ENCODE measurements at places on chromosomes 6 and 20. TPM values are rescaled to one million over a fixed set of nuclear protein-coding genes. Genes with fewer than 3 reads are reported as not detected.

Gene FAM83B
- under 0.01 TPM for total RNA-seq

Gene BPIFB4
- not detected for total RNA-seq

Gene GPR6
- total RNA-seq = not detected

Gene TRIM15
- not detected for total RNA-seq

Gene WFDC12
- total RNA-seq = not detected

Gene PPP1R18
- total RNA-seq = 36.7 TPM

Gene PROKR2
- total RNA-seq = not detected

Gene MAK
- total RNA-seq = not detected

Gene PLCB4
- total RNA-seq = 2.0 TPM

Gene KIF13A
- 72.6 TPM for total RNA-seq

Gene RHAG
- total RNA-seq = not detected

Gene LRRC1
- total RNA-seq = 7.9 TPM

Gene TMC2
- 0.18 TPM for total RNA-seq

Gene GNAS
- total RNA-seq = 451 TPM

Gene DOK5
- total RNA-seq = 20.7 TPM

Gene OR2H1
- total RNA-seq = 0.14 TPM

Gene SOD2
- total RNA-seq = 2,648 TPM

Gene GSTA2
- not detected for total RNA-seq

Gene VARS2
- 9.8 TPM for total RNA-seq

Gene MTFR2
- total RNA-seq = 0.83 TPM

Gene GRIK2
- 3.5 TPM for total RNA-seq

Gene FLRT3
- total RNA-seq = 8.7 TPM

Gene FRS3
- total RNA-seq = 0.85 TPM

Gene NUDT3
- 16.4 TPM for total RNA-seq

Gene ELOVL4
- 5.6 TPM for total RNA-seq
